ENCODE measurements at places on chromosomes 7 and 10.

DNA sequence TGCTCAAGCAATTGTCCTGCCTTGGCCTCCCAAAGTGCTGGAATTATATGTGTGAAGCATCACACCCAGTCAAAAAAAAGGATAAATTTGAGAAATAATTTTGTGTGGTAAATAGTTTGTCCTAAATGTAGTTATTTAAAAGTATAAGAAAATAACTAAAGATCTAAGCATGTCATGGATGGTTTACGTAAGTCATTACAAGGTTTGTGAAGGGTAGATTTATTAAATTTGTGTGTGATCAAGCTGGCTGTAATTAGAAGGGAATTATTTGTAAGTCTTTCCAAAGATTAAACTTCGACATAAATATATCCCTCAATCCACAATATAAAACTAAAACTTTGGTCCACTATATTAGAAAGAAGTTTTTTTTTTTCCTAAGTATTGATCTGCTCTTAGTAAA lies 28.6 kb downstream of the ORC5 start:
- no peak for DNase-seq

- no peak for DNase-seq
Measured at GRCh38 chr10:12427276-12427675, 77.9 kb downstream of the CAMK1D start.

- DNase-seq: no peak
Measured at GRCh38 chr7:17123020-17123419, 175.4 kb upstream of the AHR start.

DNA sequence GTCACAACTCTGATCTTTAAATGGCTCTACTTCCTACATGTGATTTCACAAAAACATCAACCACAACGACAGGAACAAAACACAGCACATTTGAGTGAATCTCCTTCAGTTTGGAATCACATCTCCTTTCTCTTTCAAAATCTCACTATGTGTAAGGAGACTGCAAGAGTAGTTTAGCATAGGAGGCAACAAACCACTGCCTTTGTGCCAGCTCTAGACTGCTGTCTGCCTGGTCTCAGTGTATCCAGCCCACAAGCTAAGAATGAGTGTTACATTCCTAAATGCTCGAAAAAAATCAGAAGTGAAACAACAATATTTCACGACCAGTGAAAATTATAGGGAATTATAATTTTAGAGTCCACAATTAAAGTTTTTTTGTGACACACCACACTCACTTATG lies 217.0 kb upstream of the STEAP4 start:
- no peak for DNase-seq

DNA sequence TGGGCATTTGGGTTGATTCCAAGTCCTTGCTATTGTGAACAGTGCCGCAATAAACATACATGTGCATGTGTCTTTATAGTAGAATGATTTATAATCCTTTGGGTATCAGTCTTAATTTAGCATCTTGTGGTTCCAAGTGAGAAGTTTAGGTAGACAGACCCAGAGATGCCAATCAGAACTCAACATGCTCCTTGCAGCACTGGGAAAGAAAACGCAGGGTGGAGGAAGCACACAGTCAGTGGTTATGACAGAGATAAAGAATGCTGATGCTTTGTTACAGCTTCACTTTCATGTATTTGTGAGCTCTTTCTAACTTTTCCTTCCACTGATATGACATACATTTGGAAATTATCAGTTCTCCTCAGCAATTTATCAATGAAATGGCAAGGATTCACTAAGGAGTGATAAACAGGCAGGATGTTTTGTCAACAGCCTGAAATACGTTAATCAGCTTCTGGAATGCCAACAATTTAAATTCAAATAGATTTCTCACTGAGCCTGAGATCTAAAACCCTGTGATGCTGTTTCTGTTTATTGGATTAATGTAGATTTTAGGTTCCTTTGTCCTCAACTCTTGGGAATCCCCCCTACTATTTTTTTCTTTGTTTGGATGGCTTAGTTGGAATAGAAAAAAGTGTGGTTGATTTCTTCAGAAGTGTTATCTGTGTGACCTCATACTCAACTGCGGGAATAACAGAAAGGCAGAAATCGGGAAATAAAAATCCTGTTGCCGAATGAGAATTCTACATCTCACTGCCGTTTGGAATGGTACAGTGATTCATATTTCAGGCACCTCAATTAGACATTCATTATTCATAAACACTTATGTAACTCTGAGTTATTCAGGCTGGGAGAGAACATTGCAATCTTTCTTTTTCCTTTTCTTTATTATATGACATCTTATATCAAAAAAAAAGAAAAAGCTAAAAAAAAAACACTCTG lies 675.0 kb downstream of the CNTNAP2 start:
- no peak for DNase-seq

GRCh38 chr10:16929069-16929468 lies 111.8 kb upstream of the RSU1 start:
- DNase-seq: no peak

GRCh38 chr7:156903232-156903909 lies 10.4 kb upstream of the LMBR1 start:
- DNase-seq: no peak

DNA sequence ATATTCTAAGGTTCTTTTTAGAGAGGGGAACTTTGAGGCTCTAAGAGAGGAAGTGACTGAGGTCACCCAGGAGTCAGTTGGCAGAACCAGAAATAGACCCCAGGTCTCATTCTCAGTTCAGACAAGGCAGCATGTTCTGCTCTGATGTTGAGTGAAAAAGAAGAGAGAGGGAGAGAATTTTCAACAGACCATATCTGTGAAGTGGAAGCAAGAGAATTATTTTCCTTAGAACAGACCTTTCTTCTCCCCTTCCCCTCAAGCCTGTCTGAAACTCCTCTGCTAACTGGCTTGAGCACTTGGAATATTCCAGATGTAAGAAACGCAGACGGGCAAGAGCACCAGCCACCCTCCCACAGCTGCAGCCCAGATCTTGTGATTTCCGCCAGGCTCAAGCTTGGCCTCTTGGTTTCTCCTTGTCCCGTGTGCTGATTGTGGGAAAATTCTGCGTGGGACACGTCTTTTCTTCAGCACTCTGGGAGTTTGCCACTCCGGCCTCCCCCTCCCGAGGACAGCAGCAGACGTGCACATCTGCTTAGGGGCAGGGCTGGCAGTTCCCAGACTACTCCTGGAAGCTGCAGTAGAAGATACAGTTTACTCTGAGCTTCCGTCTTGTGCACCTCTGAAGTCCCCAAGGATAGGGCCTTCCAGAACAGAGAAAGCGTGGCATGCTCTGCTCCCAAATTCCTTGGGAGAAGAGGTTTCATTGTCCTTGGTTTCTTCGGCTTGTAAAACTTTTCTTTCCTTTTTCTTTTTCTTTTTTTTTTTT lies 22.7 kb upstream of the IKZF1 start:
- DNase-seq: no peak

DNA sequence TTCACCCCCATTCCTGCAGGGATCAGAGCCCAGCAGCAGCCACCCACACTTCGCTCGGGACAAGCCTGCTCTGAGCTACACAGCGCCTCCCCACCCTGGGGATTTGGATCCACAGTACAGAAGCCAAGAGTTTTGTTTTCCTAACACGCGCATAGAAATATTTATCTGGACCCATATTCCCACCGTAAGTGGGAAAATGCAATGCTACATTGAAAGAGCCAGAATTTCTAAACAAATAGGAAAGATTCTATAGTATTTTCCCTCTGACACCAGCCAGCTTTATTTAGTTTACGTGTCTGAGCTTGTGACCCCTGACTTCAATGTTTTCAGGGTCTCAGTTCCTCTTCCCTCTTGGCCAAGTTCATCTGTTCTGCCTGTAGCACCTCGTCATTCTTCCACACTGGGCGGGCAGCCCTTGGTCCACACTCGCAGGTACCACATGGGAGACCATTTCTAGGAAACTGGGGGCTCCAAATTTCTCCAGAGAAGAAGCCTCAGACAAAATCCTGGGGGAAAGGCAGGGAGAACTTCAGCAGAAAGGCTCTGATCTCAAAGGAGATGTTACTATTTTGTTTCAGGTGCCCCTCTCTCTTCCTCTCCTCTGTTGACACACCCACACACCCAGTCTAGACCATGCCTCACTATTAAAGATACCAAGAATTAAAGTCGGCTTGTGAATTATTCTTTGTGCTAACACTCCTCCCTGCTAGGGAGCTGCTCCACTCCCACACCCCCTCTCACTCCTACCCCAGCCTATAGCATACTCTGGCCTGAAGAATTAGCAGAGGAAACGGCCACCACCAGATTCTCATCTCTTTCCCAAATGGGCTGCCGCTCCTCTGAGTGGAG lies 116.0 kb upstream of the PCGF5 start:
- no peak for DNase-seq

GRCh38 chr7:75793676-75794075 lies 19.9 kb downstream of the CCL24 start:
- no peak for DNase-seq

DNA sequence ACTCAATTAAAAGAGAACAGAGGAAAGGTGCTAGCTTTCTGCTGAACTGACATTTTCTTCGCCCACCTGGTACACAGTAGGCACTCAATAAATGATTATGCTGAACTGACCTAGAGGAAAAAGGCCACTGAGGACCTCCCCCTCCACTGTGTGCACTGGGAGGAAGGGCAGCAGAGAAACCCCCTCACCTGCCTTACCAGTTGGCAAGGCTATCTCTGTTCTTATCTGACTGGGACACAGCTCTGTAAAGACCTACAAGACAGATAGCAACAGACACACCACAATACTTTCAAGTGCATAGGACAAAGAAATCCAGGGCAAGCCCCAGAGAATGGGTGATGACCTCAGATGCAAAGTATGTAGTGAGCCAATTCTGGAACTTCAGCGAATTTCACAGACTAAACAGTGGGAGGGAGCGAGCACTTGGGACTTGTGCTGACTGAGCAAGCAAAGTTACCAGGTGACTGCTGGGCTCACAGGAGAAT lies 30.4 kb downstream of the PDLIM1 start:
- DNase-seq: no peak
